ENCODE measurements at places on chromosomes 12 and 14. TPM values are rescaled to one million over a fixed set of nuclear protein-coding genes. Genes with fewer than 3 reads are reported as not detected.

GRCh38 chr12:53231921-53232645, at the start of gene RARG:
RARG (minus strand) TSS chr12:53232209; CDS start chr12:53227545, 4,664 bp downstream.
- peak; percentile 69 for DNase-seq

GRCh38 chr12:63085120-63085519, 65.9 kb downstream of the AVPR1A start:
- no peak for DNase-seq

DNA sequence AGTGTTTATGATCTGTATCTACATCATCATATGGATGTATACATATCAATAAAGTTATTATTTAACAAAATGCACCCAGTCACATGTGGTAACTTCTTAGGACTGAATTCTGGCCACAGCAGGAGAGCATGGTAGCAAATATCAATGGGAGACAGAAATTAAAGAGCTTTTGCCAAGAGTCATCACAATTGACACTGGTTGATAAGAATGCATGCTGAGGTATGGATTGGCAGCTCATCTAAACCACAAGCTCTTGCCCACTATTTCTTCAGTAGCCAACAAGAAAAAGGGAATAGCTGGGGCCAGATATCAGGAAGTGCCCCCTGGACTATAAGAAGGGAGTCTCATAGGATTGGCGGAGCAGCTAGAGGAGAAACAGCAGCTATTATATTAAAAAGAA, 9.4 kb upstream of the PTGR2 start:
- no peak for DNase-seq

DNA sequence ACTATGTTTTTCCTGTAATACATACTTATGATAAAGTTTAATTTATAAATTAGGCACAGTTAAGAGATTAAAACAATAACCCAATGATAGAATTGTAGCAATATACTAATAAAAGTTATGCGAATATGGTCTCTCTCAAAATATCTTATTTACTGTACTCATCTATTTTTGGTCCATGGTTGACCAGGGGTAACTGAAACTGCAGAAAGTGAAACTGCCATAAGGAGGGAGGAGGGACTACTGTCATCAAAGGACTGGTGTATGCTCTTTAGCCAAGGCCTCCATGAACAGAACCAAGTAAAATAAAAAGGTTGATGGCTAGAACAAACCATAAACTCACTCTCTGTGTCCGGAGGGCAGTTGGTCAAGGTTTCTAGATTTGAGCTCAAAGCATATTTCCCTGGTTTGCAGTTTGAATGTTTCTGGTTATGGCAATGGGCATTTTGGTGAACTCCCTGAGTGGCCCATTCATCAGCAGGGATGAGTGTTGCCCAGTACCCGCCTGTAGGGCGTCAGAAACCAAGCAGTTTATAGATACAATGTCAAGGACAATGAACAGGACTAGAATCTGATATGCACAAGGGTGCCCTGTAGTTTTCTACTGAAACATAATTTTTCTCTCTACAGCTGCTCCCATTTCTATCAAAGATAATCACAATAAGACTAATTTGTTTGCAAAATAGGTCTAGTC, 19.8 kb downstream of the LEMD3 start:
- DNase-seq, result no peak

DNA sequence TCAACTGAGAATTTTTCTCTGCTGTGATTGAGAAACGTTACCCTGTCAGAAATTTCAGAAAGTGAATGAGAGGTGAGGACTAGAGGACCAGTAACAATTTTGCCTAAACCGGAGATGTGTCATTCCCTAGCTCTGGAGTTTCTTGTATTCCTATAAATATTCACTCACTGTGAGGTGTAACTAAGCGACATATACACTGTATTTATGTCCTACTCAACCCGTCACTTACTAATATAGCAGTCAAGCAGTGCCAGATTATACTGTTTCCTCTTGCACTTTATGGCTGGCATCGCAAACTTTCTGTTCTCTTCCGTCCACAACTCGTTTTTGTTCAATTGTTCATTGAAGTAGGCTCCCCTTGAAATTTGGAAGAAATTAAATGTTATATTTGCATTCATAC, 192.9 kb downstream of the NOVA1 start:
- DNase-seq, result no peak

- DNase-seq, result no peak
Observed at GRCh38 chr12:54657105-54657607, 9.0 kb upstream of the DCD start.

GRCh38 chr14:58191763-58192601, 8.0 kb upstream of the ACTR10 start:
- no peak for DNase-seq

- no peak for DNase-seq
Observed at GRCh38 chr12:124405151-124405550, 110.3 kb downstream of the RFLNA start.

- DNase-seq, result no peak
Observed at GRCh38 chr12:73547421-73547820, 990.2 kb upstream of the ATXN7L3B start.

Gene ARHGAP9
- 304 TPM for total RNA-seq

GRCh38 chr14:59358784-59359183, 106.4 kb downstream of the GPR135 start:
- DNase-seq, result no peak

DNA sequence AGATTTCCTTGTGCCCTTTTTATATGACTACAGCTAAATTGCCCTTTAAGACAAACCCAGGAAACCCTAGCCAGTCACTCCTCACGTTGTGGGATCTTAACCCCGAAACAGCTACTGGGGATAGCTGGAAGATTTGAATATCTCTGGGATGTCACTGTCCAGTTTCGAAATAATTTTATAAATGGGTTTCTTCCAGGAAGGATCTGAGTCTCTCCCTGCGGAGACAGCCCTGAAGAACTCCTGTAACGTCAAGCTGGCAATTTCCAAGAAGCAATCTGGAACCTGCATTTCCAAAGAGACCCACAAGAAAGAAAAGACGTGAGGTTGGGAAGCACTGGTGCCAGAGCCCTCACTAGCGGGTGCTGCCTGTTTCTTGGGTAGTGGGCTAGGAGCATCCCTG, 20.9 kb downstream of the PROX2 start:
- DNase-seq, result no peak

DNA sequence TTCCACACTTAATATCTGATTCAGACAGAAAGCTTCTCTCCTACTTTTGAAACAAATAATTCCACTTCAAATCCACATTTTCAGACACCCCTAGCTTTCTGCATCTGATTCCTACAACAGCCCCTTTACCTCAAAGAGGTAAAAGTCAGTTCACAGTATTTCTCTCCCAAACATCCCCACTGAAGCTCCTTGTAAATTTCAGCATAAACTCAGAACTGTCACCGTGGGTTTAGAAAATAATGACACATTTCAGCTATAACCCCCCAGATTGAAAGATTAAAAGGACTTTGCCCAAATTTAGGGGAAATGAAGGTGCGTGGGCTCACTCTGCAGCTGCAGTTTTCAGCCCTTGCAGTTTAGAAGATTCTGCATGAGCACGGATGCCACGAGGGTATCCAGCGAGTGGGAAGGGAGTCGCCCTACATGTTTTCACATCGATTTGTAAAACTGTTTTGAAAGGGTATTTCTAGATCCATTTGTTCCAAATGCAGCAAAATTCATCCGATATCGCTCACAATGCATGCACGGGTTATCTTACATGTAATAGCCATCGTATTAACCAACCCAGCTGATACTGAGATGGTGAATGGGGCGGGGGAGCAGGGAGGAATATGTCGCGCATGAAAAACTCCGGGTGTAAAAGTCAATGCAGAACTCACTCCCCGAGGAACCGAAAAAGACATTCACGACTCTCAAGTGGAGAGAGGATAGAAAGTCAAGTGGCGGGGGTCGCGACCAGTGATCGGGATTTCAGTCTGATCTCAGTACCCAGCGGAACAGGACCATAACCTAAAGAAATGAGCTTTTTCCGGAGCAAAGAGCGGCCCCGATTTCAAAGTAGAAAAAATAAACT, 5.0 kb upstream of the CCND2 start:
- no peak for DNase-seq

GRCh38 chr14:75977582-75977943, 4.2 kb downstream of the TGFB3 start:
- no peak for DNase-seq

Gene ZBTB42
- 6.9 TPM for total RNA-seq
